ENCODE measurements at places on chromosomes 3 and 15.

- no peak for DNase-seq
These were observed 767 bp upstream of the GATA2 start for GRCh38 chr3:128493570-128494366.

- no peak for DNase-seq
These were observed 9.9 kb downstream of the ZBED2 start for GRCh38 chr3:111585217-111585616.

DNA sequence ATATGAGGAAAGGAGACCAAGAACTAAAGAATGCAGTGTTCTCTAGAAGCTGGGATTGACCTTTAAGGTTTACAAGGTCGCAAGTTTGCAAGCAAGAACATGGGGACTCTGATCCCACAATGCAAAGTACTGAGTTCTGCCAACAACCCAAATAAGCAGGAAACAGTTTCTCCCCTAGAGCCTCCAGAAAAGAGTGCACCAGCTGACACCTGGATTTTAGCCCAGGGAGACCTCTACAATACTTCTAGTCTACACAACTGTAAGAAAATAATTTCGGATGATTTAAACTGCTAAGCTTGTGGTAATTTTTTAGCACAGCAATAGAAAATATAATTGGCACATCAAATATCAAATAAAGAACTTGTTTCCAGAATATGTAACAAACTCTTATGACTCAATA, 46.4 kb downstream of the EHHADH start:
- DNase-seq, result no peak

- no peak for DNase-seq
These were observed 169.3 kb upstream of the TPM1 start for GRCh38 chr15:62873203-62873602.

GRCh38 chr3:130342821-130343661, 2.4 kb upstream of the COL6A5 start:
- no peak for DNase-seq

DNA sequence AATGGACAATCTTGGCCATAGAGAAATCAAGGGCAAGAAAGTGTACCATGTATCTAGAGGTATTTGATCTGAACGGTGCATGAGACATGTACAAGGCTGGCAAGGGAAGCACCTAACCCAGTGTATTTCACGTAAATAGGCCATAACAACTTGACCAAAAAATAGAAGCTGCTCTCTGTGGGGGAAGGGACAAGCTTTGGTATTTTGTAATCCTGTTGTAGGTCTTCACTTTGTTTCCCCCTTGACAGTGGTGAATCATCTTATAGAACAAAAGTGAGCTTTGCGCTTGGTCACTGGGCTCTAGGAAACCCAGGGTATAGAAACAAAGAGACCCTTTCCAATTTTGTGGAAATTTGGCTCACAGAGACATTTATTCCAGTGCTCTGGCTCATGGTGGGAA, 21.0 kb downstream of the LARS2 start:
- no peak for DNase-seq

GRCh38 chr3:15623535-15624440, 22.2 kb downstream of the BTD start:
- DNase-seq, result no peak

DNA sequence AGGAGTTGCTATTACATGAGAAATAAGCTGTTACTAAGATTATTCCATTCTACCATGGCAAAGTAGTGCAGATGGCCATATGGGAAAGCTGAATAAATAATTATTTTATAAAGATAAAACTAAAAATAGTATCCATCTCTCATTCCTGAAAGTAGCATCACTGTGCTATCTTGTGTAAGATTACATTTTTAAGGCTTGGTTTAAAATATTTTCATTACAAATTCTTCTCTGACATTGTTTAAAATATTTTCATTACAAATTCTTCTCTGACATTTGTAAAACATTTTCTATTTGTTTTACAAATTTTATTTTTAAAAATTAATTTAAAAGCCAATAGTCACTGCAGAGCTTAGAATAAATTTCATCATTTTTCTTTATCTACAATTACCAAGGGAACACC, 665.5 kb upstream of the NAALADL2 start:
- DNase-seq, result no peak

- DNase-seq, result no peak
These were observed 68.9 kb upstream of the DCLK3 start for GRCh38 chr3:36833160-36833814.

GRCh38 chr3:174846055-174846454, 13.1 kb upstream of the NAALADL2 start:
- no peak for DNase-seq

DNA sequence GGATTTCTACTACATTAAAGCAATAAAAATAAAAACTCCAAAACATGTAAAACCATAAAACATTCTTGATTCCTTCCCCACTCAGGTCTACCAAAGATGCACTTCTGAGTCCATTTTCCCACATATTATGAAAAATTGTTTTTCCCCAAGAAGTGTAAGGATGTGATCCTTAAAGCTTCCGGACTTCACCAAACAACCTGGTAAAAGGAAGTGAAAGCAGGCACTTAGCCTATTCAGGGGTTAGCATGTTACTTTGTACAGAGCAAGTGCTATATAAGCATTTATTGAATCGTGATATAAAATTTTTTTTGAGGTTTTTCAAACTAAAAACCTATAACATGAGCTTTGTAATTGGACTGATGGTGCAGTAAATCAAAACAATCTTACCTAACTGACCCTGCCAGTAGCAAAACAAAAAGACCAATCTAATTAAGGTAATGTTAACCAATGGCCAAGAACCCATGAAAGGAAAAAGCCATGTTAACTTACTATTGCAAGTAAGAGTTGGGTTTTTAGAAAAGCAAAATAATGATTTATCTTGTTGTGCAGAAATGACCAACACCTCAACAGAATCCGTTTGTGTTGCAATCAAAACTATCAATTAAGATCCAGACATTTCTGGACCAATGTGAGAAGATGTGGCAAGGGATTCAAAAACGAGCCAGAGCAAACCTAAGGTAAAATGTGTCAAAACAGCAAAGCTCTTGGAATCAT, 1.8 kb downstream of the SETD2 start:
- DNase-seq, result peak; percentile 68

DNA sequence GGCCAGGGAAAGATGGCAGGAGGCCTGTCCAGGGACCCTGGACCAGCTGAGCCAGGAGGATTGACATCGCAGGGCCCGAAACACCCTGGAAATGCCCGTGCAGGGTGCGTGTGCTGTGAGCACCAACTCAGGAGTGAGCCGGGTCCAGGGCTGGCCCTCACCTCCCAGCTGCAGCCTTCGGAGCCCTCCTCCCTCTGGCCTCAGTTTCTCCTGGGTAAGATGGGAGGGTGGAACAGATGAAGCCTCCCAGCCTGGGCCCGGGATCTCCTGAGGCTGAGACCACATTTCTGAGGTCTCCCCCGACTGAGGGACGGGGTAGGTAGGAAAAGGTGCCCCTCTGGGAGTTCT, 5.3 kb upstream of the CALML4 start:
- DNase-seq, result no peak

Data from suppressor macrophage treated with lipopolysaccharide for 4 hours (primary cell).